ENCODE measurements at places on chromosomes 7 and 10.

DNA sequence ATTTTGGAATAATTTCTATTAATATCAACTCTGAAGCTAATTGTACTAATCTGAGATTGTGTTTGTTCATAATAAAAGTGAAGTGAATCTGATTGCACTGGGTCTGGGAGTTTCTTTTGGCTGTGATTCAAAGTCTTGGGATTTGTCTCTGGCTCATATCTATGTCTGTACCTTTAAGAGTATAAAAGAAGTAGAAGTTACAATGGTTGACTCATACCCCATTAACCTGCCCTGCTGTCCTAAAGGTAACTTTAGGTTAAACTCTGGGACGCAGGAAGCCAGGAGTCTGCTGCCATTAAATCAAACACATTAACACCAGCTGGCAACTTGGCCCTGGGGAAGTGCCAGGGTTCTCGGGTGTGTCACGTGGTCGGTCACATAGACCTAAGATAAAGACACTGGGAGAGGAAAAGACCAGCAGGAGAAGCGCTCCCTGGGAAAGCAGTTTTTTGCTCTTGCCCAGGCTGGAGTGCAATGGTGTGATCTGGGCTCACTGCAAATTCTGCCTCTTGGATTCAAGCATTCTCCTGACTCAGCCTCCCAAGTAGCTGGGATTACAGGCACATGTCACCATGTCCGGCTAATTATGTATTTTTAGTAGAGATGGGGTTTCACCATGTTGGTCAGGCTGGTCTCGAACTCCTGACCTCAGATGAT is 17.8 kb downstream of the SCD start:
- no peak for DNase-seq

DNA sequence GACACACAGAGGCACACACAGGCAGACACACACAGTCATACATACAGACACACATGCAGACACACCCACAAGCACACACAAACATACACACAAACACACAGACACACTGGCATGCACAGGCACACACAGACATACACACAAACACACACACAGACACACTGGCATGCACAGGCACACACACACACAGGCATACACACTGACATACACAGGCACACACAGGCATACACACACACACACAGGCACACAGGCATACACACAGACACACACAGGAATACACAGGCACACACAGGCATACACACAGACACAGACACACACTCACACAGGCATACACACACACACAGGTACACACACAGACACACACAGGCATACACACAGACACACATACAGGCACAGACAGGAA is 340.7 kb upstream of the VSTM2A start:
- no peak for DNase-seq

GRCh38 chr7:87220026-87220733 is 648 bp upstream of the TMEM243 start:
- DNase-seq = peak; percentile 86

DNA sequence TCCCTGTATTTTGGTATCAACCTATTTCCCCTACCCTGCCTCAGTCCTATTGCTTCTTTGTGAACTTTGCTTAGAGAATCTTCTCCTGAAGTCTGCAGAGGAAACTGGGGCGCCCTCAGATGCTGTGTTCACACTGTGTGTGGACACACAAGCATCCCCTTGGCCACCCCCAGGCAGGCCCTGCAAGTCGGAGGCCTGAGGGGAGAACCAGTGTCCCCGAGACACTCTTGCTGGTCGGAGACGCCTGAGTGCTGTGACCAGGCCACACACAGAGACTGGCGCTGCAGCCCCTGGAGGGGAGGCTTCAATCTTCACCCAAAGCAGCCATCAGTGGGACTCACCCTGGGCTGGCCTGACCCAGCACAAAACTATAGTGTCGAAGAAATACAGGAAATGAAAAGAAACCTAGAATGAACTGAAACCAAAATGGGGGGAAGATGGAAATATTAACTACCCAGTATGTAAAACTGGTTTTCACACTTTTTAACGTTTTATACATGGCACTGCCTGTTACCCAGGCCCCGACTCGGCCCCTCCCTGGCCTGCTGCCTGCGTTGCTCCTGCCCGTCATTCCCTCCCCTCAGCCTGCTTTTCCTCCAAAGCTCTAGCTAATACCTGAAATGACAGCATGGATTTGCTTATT is 48.4 kb upstream of the FAM20C start:
- DNase-seq = no peak

DNA sequence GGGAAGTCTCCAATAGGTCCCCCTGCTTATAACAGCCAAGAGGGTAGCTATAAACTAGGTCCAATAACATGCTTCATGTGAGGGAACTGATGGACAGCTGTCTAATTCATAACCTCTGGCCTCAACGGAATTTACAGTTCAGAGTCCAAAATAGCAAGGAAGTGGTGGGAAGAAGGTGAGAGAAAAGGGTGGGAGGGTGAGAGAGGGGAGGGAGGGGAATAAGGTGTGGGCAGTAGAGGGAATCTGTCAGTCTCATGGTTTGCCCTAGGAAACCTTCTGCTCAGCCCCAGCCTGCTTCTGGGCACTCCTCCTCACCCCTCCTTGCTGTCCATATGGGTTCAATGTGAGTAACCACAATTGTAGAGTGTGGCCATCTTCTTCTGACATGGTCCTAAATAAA is 133.4 kb upstream of the ADO start:
- no peak for DNase-seq

- DNase-seq = no peak
Measured at GRCh38 chr10:7577176-7577575, 89.6 kb downstream of the ITIH5 start.

GRCh38 chr7:28105234-28105633 is 75.4 kb downstream of the JAZF1 start:
- DNase-seq = no peak

- no peak for DNase-seq
Measured at GRCh38 chr10:103153302-103154197, 39.5 kb downstream of the NT5C2 start.

DNA sequence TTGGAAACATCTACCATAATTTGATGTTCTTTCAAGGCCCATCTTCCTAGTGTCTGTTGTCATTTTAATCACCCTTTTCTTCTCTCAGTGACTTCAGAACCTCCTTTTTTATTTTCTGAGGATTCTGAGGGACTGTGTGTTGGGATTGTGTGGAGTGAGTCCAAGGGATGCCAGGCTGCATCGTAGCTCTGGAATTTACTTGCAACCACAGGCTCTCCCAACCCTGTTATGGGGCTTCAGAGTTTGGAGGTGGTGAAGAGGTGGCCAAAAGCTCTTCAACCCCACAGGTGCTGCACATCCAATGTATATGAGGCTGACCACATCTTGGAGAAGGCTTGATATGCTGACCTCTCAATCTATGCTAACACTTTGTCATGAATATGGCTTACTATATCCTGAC is 79.5 kb upstream of the GPR141 start:
- DNase-seq = no peak

- no peak for DNase-seq
Measured at GRCh38 chr7:19144661-19145433, at the start of gene FERD3L. FERD3L (minus strand) TSS chr7:19145421; CDS start chr7:19145362, 59 bp downstream.

- no peak for DNase-seq
Measured at GRCh38 chr7:52616552-52616951, 418.9 kb upstream of the POM121L12 start.

DNA sequence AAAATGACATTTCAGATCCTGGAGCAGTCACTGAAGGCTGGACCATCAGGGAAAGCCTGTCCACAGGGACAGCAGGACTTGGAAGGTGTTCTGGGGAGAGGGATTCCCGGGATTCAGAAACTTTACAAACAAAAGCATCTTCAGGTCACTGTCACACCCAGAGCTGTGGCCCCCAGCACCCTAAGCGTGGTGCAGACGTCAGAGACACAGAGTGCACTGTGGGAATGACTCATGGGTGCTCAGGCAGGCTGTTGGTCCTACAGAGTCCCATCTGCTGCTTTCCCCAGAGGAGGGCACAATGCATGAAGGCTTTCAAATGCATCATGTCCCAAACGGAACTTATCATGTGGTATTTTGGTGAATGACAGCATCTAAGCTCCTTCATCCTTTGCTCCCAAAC is 13.1 kb upstream of the LRMDA start:
- no peak for DNase-seq

- no peak for DNase-seq
Measured at GRCh38 chr7:54838175-54838910, 79.3 kb upstream of the SEC61G start.

GRCh38 chr7:149547126-149547525 is 49.5 kb upstream of the ZNF746 start:
- no peak for DNase-seq

GRCh38 chr10:26612151-26612915 is 85.2 kb upstream of the PDSS1 start:
- no peak for DNase-seq

GRCh38 chr7:30249316-30249715 is 35.1 kb upstream of the ZNRF2 start:
- no peak for DNase-seq
